Endodermal cell (in vitro differentiated cells): ENCODE measurements at places on chromosomes 3 and 15. TPM values are rescaled to one million over a fixed set of nuclear protein-coding genes. Genes with fewer than 3 reads are reported as not detected.

DNA sequence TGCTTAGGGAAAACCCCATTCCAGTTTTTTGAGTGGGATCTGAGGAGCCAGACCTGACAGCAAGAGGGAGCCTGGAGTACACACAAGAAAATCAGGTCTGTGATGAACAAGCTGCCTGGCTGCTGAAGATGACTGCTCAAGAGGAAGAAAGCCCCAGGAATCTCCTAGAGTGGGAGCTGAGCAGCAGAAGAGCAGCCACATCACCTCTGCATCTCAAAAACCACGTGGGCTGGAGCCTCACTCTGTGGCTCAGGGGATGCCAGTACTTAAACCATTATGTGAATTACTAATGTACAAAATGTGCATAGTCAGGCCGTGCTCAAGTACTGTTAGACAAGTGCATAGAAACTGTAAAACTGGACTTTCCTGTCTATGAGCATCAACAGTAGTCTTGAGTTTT is 52.4 kb downstream of the SLC9A9 start:
- H3K27ac ChIP-seq, result no peak overlapping the region
- no peak for DNase-seq
- H3K27me3 ChIP-seq, result no peaks in the 10 kb centered on the region
- H3K4me1 ChIP-seq, result no peaks in the 10 kb centered on the region
- no peaks in the 10 kb centered on the region for H3K36me3 ChIP-seq

The APH1B gene
- 20.5 and 22.7 TPM in 2 replicates for total RNA-seq

DNA sequence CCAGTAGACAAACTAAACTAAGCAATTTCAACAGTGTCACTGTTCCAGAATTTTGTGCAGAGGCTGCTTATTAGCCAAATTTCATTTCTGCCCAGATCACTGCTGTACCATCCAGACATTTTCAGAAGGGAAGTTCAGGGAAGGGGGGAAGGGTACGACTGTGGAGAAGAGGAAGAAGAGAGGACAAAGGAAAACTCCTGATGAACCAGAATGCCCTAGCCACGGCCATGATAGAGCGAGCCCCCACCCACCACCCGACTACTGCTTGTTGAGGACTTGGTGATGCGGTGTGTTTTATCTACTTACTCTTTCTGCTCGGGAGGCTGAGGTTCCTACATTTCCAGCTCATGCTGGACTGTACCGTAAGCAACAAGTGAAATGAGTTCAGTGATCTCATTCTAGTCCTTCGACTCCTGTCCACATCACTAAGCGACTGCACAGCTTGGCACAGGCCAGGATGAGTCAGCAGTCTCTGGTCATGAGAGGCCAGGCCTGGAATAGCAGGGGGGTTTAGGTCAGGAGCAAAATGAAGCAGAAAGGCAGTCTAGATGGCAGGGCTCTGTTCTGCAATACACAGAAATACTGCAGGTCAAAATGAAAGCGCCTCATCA is 330.8 kb downstream of the TIGIT start:
- no peaks in the 10 kb centered on the region for H3K27me3 ChIP-seq
- no peaks in the 10 kb centered on the region for H3K36me3 ChIP-seq
- no peaks in the 10 kb centered on the region for H3K4me1 ChIP-seq
- H3K27ac ChIP-seq, result peak overlapping the region; percentile 7

DNA sequence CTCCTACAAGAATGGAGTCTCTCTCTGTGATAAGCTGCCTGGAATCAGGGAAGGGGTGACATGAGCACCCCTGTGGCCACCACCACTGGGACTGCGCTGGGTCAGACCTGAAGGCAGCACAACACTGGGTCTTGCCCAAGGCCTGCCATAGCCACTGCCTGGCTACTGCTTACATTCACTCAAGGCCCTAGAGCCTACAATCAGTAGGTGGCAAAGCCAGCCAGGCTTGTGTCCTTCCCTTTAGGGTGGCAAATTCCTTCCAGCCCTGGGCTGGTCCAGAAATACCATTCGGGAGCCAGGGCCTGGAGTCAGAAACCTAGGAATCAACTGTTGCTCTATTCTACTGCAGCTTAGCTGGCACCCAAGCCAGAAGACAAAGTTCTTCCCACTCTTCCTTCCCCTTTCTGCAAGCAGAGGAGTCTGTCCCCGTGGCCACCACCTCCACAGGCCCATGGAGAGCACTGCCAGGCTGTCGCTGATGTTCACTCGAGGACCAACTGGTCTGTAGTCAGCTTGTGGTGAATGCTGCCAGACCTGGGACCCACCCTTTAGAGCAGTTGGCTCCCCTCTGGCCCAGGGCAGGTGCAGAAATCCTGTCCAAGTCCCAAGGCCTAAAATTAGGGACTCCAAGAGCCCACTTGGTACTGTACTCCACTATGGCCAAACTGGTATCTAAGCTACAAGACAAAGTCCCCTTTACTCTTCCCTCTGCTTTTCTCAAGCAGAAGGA is 307.4 kb downstream of the THSD4 start:
- DNase-seq, result no peak
- no peak overlapping the region for H3K4me3 ChIP-seq
- H3K36me3 ChIP-seq, result no peaks in the 10 kb centered on the region
- H3K27me3 ChIP-seq, result no peaks in the 10 kb centered on the region
- no peaks in the 10 kb centered on the region for H3K4me1 ChIP-seq
- no peak overlapping the region for H3K27ac ChIP-seq

DNA sequence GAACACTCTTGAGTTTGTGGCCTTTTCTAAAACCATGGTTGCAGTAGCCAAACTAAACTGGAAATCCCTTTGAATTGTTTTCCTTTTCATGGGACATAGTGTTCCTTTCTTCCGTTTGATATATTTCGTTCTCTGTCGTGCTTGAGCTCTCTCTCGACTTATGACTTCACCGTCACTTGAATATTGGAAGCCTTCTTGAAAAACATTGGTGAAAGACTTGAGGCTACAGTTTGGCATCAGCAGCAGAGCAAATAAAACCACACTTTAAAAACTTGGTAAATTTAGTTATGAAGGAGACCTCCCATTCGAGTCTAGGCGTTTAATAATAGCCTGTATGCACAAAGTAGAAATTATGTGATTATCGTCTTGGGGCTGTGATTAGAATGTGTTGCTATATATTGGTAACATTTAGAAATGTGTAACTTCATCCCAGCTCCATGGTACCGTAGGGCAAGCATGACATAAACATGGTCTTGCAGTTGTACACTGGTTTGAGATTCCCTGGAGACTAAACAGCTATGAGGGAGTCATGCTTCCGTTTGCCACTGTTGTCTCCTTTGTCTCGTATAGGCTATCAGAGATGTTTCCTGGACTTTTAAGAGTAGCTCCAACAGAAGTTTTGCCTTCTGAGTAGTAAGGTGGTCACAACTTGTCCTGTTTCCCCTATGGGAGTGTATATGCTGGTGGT is 122.3 kb downstream of the PTPRG start:
- H3K27me3 ChIP-seq, result no peaks in the 10 kb centered on the region
- H3K4me3 ChIP-seq, result no peak overlapping the region
- no peaks in the 10 kb centered on the region for H3K36me3 ChIP-seq
- peaks cover 19% of the 10 kb centered on the region for H3K4me1 ChIP-seq
- no peak for DNase-seq

GRCh38 chr3:20015525-20015924 is 3.5 kb upstream of the PP2D1 start:
- no peak overlapping the region for H3K27ac ChIP-seq
- H3K4me3 ChIP-seq, result no peak overlapping the region
- no peaks in the 10 kb centered on the region for H3K36me3 ChIP-seq
- DNase-seq, result no peak
- no peaks in the 10 kb centered on the region for H3K4me1 ChIP-seq
- no peaks in the 10 kb centered on the region for H3K27me3 ChIP-seq
